Body of pancreas (tissue), 4 donors: ENCODE measurements at places on chromosomes 3 and 15.
A peak's percentile ranks its signal among the peaks of the same experiment; 100 is the strongest.

DNA sequence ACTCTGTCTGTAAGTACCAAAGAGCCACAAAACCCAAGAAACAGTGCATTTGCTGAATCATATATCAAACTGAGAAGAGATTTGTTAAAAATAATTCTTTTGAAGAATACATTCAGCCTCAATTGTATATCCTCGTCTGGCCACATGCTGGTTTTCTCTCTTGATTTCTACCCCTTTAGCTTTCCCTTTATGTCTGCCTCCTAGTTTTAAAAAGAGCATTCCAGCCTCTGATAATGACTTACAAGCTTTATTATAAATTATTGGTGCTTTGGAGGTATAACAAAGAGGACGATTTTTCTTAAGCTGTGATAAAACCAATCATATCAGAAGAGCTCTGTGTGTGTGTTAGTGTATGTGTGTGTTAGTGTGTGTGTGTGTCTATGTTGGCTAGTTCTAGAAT is 70.4 kb upstream of the ROBO2 start:
- no peak for DNase-seq

- peak; percentile 42 for DNase-seq
Measured at GRCh38 chr15:40930430-40931299, 1.5 kb downstream of the DLL4 start.

- no peak for DNase-seq
Measured at GRCh38 chr15:44034933-44035624, 160.0 kb downstream of the FRMD5 start.

DNA sequence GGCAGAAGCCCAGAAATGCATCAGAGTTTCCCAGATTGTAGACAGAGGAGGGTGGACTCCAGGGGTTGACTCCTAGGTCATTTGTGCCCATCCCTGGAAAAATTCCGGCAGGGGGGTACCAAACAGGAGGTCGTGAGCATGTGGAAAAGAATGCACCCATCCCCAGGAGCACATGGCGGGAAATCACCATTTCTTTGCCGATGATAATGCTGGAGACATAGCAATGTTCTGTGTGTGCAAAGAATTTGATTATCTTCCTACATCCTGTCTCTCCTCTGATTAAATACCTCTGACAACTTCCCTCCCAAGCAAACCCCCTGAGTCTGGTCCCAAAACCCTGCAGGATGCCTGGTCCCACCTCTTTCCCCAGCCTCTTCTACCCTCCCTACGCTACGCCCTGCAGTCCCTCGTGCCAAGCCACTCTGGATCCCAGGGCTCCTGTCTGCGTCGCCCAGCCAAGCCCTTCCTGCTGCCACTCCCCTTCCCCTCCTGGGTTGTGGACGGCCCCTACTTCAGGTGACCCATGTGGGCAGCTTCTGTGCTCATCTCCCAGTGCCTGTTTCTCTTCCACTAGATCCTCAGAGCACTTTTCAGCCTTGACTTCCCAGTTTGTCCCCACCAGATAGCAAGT is 15.8 kb downstream of the WNT7A start:
- DNase-seq: no peak

DNA sequence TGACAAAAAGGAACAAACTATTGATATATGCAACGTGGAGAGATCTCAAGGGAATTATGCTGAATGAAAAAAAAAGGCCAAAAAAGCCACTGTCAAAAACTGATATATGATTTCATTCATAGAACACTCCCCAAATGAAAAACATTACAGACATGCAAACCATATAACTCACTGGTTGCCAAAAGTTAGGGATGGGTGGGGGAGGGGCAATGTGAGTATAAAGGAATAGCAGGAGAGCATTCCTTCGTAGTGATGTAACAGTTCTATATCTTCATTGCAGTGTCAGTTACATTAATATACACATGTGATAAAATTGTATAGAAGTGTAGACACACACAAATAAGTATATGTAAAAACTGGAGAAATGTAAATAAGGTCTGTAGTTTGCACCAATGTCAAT is 12.2 kb downstream of the GBE1 start:
- DNase-seq: no peak

GRCh38 chr3:32421185-32421584 is 29.5 kb downstream of the CMTM7 start:
- DNase-seq: no peak

DNA sequence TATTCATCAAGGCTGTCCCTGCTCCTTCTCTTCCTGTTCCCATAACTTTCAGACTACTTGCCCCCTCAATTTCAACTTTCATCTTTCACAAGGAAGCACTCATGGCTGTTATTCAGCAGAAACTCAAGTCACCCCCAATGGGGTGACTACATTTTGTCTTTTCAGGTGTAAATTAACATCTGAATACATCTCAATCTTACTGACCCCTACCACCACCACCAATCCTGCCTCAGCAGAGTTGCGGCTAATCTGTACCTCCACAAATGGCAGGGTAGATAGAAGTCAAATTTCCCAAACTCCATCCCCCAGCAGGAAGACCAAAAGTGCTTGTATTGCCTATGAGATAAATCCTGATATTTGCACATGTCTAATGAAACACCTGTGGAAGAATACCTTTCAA is 19.2 kb downstream of the SOX2 start:
- DNase-seq: no peak

DNA sequence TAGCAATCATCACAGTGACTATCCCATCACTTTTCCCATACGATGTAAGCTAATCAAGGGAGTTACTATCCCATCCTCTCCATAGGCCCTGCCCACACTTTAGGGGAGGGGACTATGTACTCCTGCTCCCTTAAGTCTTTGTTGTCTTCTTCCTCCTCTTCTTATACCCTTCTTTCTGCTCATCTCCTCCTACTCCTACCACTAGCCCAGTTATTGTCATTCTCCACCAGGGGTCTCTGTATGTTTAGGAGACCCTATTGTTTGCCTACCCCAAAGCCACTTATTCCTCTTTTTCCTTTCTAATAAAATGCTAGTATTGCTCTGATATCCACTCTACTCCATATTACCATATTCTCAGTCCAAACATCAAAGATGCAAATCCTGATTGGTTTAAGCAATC is 27.8 kb downstream of the STAC start:
- DNase-seq: no peak

DNA sequence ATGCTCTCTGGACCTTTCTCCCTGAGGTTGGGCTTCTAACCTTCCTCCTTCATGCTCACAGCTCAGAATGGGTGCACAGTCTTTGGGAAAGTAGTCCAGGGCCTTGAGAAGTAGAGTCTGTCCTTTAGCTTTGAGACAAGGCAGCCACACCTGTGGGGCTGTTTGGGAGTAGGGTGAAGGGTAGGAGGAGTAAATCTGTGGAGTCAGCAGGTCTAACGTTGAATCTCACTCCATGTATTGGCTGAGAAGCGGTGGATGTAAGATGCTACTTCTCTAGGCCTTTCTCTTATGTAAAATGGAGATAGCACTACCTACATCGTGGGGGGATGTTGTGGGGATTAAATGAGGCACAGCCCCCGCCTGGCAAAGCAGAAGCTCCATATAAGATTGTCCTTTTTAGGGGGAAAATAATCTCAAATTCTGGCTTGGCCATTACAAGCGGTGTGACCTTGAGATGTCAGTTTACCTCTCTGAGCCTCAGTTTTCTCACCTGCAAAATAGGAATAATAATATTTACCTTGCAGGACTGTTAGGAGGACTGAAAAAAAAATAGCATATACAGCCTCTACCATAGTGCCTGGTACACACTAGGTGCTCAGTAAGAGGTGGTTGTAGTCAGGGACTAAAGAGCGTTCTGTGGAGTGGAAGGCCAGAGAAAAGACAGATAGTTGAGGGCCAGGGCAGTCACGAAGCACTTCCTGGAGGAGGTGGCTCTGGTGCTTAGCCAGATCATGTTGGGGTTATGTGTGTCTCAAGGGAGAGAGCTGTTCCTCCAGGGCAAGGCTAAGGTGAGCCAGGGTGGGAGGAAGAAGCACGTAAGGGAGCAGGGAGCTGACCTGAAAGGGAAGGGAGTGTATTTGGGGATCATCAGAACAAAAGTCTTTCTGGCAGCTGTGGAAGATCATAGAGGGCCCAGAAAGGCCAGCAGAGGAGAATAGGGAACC is 82.8 kb upstream of the MRPS22 start:
- DNase-seq: no peak

GRCh38 chr3:17301271-17301670 is 416.5 kb downstream of the PLCL2 start:
- no peak for DNase-seq

- DNase-seq: no peak
Measured at GRCh38 chr15:98003996-98004395, 43.5 kb downstream of the ARRDC4 start.

DNA sequence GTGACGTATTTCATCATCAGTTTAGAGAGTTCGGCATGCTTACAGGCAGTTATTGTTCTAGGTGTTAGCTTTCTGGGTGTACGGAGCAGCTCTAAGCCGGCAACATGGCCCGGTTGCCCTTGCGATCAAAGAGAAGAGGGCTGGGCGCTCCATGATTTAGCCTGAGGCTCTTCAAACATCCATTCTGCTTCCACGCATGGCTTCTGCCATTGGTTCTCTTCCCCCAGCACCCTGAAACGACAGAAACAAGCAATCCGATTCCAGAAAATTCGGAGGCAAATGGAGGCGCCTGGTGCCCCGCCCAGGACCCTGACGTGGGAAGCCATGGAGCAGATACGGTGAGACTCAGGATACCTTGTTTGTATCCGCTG is 574 bp downstream of the NGRN start:
- DNase-seq: peak; percentile 19

DNA sequence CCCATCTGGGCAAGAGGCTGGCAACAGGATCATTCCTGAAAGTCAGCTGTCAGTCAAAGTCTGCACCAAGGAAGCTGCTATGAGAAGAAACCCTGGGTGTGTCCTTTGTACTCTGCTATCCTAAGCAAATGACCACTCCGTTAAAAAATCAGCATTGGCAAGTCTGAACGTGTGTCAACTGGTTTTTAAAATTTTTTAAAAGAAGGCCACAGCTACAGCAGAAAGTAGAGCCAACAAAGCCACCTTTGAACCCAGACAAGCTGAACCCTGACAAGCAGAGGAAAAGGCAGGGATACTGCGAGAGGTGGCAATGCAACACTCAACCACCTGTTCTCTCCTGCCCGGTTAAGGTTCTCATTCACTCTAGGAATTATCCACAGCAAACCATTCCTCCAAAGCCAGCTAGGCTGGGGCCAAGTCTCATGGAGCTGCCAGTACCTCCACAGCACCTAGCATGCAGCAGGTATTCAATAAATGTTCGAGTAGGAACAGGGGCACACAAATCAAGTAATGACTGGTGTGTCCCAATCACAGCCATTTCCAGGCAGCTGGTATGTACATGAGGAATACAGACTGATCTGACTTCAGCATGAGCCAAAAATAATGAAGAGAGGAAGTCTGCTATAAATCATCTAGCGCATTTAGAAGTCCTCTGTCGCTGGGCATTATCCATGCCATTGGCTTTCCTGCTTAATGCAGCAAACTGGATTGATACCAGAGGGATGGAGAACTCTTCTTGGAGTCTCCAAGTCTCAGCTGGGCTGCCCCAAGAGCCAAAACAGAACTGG is 76.0 kb downstream of the ADCY5 start:
- DNase-seq: no peak

GRCh38 chr3:62703451-62704167 is 171.6 kb downstream of the CADPS start:
- no peak for DNase-seq

- peak; percentile 23 for DNase-seq
Measured at GRCh38 chr15:71761649-71762048, 48.7 kb upstream of the NR2E3 start.

DNA sequence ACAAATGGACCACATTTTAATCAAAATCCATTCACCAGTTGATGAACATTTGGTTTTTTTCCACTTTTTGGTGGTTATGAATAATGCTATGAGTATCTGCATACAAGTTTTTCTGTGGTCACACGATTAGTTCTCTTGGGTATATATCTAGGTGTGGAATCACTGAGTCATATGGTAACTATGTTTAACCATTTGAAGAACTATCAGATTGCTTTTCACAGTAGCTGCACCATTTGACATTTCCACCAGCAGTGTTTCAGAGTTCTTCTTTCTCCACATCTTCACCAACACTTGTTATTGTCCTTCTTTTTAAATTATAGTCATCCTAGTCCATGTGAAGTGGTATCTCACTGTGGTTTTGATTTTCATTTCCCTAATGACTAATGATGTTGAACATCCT is 33.3 kb upstream of the ATG7 start:
- DNase-seq: no peak

DNA sequence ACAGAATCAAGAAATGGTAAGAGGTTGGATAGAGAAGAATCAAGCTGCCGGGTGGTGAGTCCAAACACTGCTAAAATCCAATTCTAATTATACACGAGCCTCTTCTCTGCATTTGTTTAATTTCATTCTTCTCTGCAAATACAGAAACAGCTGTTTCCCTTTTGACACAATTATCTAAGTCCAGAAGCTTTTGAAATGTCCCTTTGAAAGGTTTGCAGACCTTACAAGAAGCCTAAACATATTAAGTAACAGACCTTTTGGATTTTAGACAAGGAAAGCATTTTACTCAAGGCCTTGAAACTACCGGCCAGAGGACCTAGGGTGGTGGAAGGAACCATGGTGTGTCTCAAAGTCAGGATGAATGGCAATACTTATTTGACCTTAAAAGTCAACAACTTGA is 403.8 kb upstream of the ADAMTS9 start:
- no peak for DNase-seq

GRCh38 chr15:89680282-89680873 is 1.2 kb upstream of the PLIN1 start:
- peak; percentile 87 for DNase-seq

GRCh38 chr3:197428117-197428801 is 127.5 kb downstream of the BDH1 start:
- no peak for DNase-seq

- DNase-seq: no peak
Measured at GRCh38 chr15:36982430-36982829, 117.9 kb downstream of the MEIS2 start.

- DNase-seq: peak; percentile 59
Measured at GRCh38 chr3:119380697-119381096, 82.7 kb downstream of the TMEM39A start.

GRCh38 chr3:122257644-122258364 is 67.2 kb upstream of the CSTA start:
- DNase-seq: no peak

- DNase-seq: no peak
Measured at GRCh38 chr3:124281453-124282316, 289.8 kb upstream of the ROPN1 start.

- no peak for DNase-seq
Measured at GRCh38 chr3:134857776-134858362, 62.8 kb downstream of the EPHB1 start.

GRCh38 chr3:106540743-106541142 is 671.9 kb upstream of the CBLB start:
- no peak for DNase-seq

DNA sequence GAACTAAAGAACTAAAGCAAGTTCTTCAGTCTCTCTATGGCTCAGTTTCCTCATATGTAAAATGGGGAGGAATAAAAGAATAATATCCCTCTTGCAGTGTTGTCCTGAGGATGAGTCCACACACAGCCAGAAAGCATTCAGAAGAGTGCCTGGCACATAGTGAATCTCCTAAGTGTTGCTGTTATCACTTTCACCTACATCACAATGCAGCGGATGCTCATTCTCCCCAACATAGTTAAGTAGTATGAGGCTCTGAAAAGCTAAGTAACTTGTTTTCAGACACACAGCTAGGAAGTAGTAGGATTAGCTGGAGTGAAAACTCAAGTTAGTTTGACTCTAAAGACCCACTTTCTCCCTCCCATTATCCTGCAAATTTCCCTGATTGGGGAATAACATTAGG is 9.1 kb upstream of the USP3 start:
- no peak for DNase-seq
